ENCODE measurements at places on chromosomes 13 and 19. TPM values are rescaled to one million over a fixed set of nuclear protein-coding genes. Genes with fewer than 3 reads are reported as not detected.

DNA sequence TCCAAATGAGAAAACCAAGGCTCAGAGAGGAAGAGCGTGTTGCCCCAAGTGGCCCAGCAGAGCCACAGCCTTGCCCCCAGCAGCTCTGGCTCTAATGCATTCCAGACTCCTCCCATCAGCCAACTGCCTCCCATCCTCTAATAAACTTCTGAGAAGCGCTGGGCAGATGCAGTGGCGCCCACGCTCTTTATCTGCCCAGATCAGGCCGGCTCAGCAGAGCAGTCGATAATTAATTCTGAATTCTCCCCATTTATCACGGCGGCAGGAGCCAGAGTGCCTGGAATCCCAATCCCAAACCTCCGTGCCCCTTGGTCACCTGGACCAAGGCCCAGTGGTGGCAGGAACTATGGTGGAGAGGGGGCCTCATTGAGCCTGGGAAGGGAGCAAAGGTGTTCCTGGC, 13.9 kb downstream of the TINCR start:
- DNase-seq, result no peak
- H3K27me3 ChIP-seq, result no peaks in the 10 kb centered on the region
- H3K27ac ChIP-seq, result no peak overlapping the region
- no peak overlapping the region for H3K4me3 ChIP-seq

The CA11 gene
- total RNA-seq, result 7.9 TPM

GRCh38 chr19:46896076-46896794, 35.4 kb downstream of the ARHGAP35 start:
- H3K4me1 ChIP-seq, result peaks cover 51% of the 10 kb centered on the region
- no peak for DNase-seq
- H3K36me3 ChIP-seq, result no peaks in the 10 kb centered on the region
- H3K27me3 ChIP-seq, result no peaks in the 10 kb centered on the region

The CBY2 gene
- total RNA-seq, result not detected

DNA sequence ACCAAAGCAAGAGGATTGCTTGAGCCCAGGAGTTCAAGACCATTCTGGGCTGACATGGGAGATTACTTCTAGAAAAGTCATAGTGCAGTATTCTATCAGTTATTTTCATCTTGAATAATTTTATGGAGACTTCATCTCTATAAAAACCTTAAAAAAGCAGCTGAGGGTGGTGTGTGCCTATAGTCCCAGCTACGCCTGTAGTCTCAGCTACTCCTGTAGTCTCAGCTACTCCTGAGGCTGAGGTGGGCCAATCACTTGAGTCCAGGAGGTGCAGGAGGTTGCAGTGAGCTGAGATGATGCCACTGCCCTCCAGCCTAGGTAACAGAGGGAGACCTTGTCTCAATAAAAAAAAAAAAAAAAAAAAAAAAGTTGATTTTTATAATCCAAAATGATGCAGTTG, 22.1 kb upstream of the KCTD4 start:
- H3K36me3 ChIP-seq, result no peaks in the 10 kb centered on the region
- no peak overlapping the region for H3K27ac ChIP-seq
- no peak overlapping the region for H3K4me3 ChIP-seq

The CEACAM20 gene
- not detected for total RNA-seq

DNA sequence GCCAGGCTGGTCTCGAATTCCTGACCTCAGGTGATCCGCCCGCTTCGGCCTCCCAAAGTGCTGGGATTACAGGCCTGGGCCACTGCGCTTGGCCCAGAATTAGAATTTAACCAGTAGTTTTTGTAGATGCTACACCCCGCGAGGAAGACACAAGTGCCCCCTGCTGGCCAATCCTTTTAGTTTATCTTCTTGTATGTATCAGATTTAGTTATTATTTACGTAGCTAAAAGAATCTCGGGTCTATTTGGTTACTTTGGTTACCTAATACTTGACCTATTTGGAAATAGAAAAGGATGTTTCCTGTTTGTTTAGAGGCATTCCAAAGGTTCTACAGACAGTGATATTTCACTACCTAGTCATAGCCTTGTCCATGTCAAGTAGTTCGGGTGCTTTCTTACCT, 22.0 kb downstream of the MUC16 start:
- no peak overlapping the region for H3K27ac ChIP-seq
- H3K36me3 ChIP-seq, result no peaks in the 10 kb centered on the region
- no peaks in the 10 kb centered on the region for H3K27me3 ChIP-seq
- no peak for DNase-seq
- no peaks in the 10 kb centered on the region for H3K4me1 ChIP-seq

GRCh38 chr19:51441410-51442390, 16.6 kb downstream of the SIGLEC8 start:
- no peaks in the 10 kb centered on the region for H3K4me1 ChIP-seq
- no peaks in the 10 kb centered on the region for H3K36me3 ChIP-seq
- H3K27me3 ChIP-seq, result no peaks in the 10 kb centered on the region
- H3K4me3 ChIP-seq, result no peak overlapping the region
- DNase-seq, result no peak

The NLRP9 gene
- total RNA-seq, result not detected

Measured in vagina (tissue), 2 donors.